Glutamatergic neuron (in vitro differentiated cells): ENCODE measurements at places on chromosomes 12 and 14. TPM values are rescaled to one million over a fixed set of nuclear protein-coding genes. Genes with fewer than 3 reads are reported as not detected.

The GRIN2B gene
- total RNA-seq = 0.02 TPM

The LMNTD1 gene
- total RNA-seq = 1.1 TPM

The DHRS4 gene
- 6.1 TPM for total RNA-seq

The BEGAIN gene
- 7.0 TPM for total RNA-seq

The THAP2 gene
- total RNA-seq = 7.9 TPM
